ENCODE measurements at places on chromosomes 4 and X.

DNA sequence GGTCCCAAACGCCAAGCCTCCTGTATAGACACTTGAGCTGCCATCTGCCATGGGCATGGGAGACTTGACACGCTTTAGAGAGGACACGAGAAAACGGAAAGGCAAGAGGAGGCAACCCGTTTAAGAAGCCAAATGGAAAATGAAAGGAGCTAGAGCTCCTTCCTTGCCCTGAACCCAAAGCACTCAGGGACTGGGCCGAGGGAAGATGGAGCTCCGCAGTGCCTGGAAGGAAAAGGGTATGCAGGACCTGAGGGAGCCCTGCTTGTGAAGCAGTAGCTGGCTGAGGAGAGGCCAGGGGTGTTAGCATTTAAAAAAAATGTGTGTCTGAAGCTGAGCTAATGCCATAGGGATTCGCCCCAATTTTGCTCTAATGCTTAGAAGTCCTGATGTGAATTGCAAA, 15.1 kb downstream of the MCF2 start:
- DNase-seq, result no peak

DNA sequence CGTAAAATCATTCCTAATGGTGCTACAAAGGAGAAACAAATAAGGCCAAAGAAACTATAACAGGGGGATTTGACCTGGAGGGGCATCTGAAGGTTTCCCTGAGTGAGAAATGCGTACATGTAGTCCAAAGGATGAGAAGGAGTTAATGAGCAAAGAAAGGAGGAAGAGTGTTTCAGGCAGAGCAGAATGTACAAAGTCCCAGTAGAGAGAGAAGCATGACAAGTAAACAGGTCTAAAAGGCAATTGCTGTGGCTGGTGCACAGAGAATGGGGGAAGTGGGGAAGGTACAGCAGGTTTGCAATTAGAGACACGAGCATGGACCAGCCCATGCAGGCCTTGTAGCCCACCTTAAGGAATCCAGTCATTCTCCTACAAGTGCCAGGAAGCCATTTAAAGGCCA, 145.5 kb downstream of the TSPAN5 start:
- no peak for DNase-seq

DNA sequence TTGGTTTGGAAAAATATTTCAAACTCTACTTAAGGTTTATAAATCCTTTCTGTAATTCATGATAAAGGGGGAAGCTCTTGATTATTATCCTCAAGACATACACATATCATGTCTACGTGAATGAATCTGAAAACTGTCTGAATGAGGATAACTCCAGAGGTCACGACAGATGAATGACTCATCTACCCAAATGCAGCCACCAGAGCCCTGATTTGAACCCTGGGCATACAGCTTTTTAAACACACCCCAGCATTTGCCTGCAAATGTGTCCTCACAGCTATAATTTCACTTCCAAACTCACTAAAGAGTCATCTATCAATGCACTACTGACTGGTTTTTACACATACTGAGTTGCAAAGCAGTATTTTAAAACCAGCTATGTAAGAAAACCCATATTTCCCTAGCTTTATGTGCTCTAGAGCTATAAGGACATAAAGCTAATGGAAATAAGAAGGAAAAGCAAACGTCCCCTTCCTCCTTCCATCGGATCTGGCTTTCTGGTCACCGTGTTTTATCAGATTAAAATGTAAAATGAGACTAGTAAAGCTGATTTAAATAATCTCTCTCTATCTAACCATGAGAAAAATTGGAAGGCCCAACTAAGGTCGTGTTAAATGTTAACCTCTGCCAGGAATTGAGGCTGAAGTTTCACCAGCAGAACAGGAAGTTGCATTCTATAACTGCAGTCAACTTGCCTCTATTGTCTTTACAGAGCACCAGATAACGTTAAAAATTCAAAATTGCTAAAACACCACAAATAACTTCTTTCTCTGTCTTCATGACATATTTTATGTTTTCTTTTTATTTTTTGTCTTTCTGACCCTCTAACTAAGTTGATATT, 63.1 kb upstream of the SPP1 start:
- no peak for DNase-seq

DNA sequence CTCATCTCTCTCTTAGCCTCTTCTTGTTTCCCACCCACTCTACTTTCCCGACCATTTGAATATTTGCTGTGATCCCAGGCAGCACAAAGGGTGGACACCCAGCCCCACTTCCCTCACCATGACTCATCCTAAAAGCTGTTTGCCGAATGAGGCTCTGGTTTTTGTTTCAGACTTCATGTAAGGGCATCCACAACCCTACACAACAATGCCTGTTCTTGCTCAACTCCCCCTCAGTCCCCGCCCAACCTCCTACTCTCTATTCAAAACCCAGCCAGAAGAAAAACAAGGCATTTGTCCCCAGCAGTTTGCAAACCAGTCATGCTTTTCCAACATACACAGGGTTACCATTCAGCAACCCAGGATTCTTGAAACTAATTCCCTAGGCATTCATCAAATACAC, 516.5 kb upstream of the CNKSR2 start:
- peak; percentile 20 for DNase-seq

- DNase-seq, result no peak
Measured at GRCh38 chr4:154067786-154068185, 278.9 kb upstream of the SFRP2 start.

GRCh38 chr4:184136525-184136924, 81.1 kb downstream of the ENPP6 start:
- no peak for DNase-seq

GRCh38 chr4:10109995-10110670, 6.5 kb downstream of the WDR1 start:
- DNase-seq, result no peak

GRCh38 chr4:6695660-6696610, 2.3 kb downstream of the S100P start:
- no peak for DNase-seq

GRCh38 chr4:47334652-47335051, 128.8 kb downstream of the COMMD8 start:
- DNase-seq, result peak; percentile 9

- DNase-seq, result peak; percentile 6
Measured at GRCh38 chrX:115650916-115651315, 89.9 kb downstream of the PLS3 start.

- no peak for DNase-seq
Measured at GRCh38 chr4:10173037-10173753, 56.6 kb upstream of the WDR1 start.

GRCh38 chr4:110361921-110362320, 114.0 kb upstream of the ENPEP start:
- DNase-seq, result peak; percentile 71

DNA sequence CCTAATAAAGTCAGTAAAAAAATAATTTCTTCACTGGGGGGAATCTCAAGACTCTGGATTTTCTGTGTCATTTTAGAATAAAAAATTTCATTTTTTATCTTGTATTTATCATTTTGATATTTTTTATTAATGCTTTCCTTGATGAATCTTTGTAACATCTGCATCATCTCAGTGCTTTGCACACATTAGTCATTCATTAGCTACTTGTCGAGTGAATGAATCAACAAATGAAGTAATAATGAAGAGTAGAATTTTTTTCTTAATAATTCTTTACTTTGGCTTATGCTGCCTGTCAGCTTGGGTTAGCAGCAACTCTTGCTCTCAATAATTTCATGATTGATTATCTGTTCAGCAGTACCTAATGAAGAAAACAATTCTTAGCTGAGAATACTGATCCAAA, 530.8 kb downstream of the GRXCR1 start:
- DNase-seq, result no peak

DNA sequence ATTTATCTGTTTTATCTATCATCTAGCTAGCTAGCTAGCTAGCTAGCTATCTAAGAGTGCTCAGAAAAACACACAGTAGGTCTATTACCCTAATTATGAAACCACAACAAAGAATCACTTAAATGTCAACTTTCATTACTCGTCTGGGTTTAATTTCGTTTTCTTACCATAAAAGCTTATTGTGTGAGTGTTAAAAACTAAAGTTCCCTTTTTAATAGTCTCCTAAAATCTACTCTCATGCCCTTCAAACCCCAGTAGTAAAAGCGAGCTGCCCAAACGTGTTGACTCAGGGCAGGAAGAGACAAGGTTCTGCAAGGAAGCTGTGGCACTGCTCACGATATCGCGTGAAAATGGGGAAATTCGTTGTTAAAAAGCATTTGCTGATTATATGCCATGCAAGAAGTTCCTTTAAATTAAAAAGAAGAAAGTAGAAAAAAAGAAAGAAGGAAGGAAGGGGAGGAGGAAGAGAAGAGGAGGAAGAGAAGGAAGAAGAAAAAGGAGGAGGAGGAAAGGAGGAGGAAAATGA, 595 bp downstream of the MBNL3 start:
- DNase-seq, result no peak

DNA sequence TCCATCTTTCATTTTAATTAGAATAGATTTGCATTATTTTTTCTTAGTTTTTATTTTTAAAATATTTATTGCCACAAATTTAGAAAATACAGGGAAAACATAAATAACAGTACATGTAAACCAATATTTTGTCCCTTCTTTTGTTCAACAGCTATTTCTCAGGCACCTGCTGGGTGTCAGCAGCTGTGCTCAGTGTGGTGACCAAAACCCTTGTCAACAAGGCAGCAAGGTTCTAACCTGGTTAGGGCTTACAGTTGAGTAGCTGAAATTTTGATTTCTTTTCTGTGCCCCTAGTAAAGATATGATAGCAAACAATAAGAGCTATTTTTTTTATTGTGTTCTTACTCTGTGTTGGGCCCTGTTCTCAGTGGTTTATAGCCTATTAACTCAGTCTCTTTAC, 128.1 kb downstream of the PTTG2 start:
- DNase-seq, result no peak

- DNase-seq, result no peak
Measured at GRCh38 chr4:186348433-186348832, 82.4 kb downstream of the F11 start.

DNA sequence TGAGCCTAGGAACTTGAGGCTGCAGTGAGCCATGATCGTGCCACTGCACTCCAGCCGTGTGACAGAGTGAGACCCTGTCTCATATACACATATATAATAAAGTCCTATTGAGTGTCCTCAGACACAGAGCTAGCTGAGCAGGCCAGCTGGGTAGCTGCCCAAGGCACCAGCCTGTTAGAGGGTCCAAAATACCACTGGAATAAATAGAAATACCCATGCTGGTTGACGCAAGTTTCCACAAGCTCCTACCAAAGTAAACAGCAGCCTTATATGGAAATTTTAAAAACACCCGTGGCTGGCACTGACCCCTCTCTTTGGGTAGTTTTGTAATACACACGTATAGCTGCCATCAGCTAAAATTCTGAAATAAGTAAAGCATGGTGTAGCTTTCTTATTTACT, 348.6 kb downstream of the BCOR start:
- DNase-seq, result no peak
